HTR-8/SVneo (cell line): ENCODE measurements at places on chromosomes 4 and X.

DNA sequence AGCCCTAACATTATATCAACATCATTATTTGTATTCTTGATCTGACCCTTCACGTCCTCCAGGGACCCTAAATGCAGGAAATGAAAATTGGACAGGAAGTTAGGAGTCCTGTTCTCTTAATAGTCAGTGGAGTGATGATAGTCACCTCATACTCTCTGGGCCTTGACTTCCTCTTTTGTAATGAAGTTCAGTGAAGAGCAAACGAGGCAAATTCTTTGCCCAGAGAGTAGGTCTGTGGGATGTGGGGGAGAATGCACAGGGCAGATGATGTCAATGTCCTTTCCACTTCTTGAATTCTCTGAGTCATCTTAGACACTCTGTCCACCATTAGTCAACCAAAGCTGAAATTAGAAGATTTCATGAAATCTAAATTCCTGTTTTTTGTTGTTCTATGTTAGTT, 17.1 kb upstream of the GPRIN3 start:
- no peak for DNase-seq

DNA sequence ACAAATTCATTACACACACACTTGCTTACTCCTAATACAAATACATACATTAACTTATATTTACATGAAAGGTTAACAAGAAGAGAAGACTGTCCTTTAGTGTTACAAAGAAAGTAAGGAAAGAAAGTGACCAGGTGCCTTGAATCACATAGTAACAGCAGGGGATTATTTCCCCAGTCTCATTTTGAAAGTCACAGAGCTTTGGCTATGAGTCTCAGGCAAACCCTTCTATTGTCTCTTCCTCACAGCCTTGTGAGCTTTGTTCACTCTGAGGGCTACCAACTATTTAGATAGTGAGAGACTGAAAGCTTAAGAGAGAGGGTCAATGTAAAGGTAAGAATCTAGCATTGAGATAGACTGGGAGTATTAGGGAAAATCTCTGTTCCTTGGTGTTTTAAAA, 161.6 kb downstream of the NPNT start:
- no peak for DNase-seq

- no peak for DNase-seq
Observed at GRCh38 chrX:154334496-154334895, 38.9 kb downstream of the TKTL1 start.

DNA sequence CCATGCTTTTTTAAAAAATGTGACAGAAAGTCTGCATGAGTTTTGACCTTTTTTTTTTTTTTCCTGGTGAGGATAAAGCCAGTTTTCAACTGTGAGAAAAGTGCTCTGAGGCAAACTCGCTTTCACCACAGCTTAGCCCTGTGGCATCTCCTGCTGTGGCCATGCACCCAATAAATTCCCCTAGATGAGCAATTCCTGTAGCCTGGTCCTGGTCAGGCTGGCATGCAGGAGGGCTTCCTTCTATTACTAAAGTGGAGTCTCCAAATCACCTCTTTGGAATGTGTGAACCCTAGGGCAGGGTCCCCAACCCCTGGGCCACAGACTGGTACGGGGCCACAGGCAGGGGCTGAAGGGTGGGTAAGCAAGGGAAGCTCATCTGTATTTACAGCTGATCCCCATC, 265.4 kb downstream of the RAPGEF2 start:
- no peak for DNase-seq

DNA sequence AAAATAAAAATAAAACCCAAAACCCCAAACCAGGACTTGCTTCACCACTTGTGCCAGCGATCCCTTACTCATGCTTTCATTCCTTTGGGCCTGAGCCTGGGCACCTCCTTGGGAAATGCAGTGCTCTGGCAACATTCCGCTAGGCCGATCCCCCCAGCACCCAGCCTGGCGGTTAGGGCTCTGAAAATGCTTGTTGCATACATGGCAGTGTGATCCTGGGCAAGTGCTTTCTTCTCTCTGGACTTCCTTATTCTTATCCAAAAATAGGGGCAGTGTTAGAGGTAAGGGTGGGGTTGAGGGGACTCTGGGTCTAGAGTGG, 4.6 kb downstream of the ZNF185 start:
- DNase-seq, result no peak

GRCh38 chrX:17033225-17033624, 86.8 kb downstream of the REPS2 start:
- no peak for DNase-seq

GRCh38 chr4:140704964-140705363, 51.2 kb downstream of the TBC1D9 start:
- no peak for DNase-seq

DNA sequence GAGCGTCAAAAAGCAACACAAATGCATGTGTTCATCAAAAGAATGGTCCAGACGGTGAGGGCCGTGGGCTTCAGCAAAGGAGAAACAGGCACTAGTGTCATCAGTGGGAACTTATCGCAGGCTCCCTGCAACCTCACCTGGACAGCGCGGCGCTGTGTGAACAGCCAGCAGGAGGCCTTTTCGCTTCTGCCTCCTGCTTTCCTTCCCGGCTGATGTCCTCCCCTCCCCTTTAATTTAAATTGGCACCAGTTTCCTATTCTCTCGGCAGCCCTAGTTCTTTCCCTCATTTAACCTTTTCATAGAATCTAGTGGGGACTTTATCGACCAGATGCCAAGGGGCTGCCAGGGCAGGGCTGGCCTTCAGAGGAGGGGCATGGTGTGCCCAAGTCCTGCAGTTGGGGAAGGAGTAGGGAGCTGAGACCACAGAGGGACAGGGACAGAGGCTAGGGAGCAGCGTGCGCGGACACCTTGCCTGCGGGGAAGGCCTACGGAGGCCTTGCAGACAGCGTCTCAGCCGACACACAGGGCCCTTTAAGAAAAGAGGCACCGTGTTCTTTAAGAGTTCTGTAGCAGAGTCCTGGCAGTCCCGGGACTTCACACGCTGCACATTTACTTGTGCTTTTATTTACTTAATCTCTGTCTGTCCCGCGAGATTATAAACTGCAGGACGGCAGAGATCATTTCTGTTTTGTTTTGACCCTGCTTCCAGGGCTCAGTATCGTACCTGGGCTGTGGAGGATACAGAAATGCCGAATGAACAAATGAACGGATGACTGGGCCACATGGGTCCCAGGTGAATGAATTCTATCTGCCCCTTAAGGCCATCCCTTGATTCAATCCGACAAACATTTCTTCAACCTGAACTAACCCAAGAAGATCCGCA, 8.4 kb upstream of the SORBS2 start:
- DNase-seq, result no peak

DNA sequence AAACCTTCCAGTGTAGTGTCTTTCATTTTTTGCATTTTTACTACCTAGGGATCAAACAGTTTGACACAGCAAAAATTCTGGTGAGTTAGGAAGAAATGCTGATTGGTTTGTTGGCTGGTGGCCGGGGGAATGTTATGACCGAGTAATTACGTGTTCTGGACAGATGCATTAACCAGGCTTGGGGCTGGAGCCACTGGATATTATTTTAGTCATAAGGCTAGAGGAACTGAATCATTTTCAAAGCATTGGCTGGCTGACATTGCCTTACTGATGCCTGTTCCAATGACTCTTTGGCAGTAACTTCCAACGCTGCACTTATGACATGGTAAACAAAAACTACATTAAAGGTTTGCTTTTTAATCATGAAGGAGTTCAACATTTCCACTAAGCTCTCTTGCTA, 84.6 kb downstream of the FBXO8 start:
- DNase-seq, result peak; percentile 41

- DNase-seq, result no peak
Observed at GRCh38 chrX:72094894-72095293, 36.8 kb downstream of the RTL5 start.

- DNase-seq, result no peak
Observed at GRCh38 chrX:101658661-101659491, 774 bp downstream of the ARMCX2 start.

DNA sequence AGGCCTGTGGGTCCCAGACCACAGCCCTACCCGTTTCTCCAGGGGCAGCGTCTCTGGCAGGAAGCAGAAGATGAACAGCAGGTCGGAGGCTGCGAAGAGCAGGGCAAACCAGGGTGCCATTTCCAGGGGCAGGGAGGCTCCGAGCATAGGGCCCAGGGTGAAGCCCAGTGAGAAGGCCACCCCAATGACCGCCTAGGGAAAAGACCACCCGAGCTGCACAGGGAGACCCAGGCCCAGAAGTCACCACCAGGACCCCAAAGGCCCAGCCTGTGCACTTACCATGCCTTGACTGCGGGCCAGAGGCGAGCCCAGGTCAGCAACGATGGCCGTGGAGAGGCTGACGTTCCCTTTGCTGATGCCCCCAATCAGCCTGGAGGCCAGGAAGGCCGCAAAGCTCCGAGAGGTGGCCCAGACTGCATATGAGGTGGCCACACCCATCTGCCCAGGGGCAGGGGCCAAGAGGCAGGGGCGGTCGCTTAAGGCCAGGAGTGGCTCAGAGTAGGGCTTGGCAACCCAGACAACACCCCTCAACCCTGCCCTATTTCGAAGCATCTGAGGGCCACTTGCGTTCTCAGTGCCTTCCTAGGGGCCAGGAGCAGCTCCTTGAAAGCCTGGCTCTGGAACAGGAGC, 30.8 kb downstream of the NOP14 start:
- DNase-seq, result no peak

DNA sequence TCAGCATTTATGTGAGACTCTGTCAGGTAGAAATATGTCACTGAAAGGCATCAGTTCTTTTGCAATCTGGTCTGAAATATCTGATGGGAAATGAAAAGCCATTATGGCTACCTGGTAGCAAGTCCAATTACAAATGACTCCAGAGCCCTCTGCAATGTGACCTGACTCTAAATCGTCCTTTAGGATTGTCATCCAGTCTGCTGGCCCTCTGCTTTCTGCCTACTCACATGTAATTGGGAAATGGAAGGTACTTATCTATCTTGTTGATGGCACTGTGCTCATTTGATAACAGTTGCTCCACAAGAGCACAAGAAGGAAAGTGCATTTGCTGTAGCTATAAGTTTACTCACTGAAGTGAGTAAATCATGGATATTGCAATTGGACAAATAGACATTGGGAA, 799.8 kb downstream of the RAPGEF2 start:
- DNase-seq, result no peak

- DNase-seq, result no peak
Observed at GRCh38 chrX:6748595-6748994, 213.7 kb upstream of the VCX3A start.

DNA sequence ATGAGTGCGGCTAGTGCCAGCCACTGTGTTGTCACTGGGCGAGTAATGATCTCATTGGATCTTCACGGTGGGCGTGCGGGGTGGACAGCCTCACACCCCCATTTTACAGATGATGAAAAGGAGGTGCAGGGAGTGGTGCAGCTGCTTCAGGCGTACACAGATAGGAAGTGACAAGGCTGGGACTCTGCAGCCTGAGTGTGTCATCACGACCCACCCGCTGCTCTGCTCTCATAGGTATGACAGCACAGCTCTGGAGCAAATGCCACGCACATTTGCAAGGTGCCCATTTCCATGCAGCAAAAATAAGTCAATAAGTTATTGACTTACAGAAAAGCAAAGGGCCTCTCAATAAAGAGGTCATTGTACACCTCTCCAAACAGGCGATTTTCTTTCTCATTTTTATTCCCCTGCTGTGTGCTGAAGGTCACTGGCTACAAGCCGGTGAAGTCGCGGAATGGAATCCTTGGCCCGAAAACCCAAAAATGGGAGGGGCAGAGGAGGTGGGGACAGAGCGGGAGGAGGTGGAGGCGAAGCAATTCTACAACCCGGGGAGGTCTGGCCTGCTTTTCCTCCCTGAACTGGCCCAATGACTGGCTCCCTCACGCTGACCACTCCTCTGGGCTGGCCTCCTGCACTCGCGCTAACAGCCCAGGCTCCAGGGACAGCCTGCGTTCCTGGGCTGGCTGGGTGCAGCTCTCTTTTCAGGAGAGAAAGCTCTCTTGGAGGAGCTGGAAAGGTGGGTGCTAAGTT, at the start of gene SOD3:
SOD3 (plus strand) TSS at position 658 of the 750 bp plus-strand sequence. CDS start 3,949 bp downstream, outside the sequence.
- no peak for DNase-seq

DNA sequence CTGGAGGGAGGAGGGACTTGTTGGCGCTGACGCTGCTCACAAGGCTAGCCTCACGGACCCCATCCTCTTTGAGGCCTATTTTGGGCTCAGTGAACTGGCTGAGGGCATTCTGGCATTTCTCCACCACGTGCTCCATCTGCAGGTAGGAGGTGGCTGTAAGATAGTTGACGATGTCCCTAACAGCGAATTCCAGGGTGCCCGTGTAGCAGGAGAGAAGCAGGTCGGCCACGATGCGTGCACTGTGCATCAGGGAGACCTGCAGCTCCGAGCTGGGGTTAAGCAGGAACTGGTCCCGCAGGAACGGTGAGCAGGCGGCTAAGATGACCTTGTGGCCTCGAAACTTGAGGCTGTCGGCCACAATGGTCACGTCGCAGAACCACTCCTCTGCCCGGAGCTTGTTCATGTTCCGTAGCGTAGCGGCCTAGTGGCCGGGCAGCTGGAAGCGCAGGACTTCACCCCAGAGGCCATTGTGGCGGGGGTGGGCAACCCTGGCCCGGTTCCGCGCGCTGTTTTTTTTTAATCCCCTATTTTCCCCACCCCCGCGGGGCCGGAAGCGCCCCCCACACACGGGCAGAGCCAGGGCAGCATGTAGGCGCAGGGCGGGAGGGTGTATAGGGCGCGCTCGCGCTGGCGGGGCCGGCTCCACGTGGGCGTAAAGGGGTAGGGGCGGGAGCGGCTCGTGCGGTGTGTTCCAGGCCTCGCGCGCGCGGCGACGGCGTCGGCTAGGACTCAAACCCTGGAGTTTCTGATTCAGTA, 73.2 kb downstream of the UBE2K start:
- DNase-seq, result no peak

DNA sequence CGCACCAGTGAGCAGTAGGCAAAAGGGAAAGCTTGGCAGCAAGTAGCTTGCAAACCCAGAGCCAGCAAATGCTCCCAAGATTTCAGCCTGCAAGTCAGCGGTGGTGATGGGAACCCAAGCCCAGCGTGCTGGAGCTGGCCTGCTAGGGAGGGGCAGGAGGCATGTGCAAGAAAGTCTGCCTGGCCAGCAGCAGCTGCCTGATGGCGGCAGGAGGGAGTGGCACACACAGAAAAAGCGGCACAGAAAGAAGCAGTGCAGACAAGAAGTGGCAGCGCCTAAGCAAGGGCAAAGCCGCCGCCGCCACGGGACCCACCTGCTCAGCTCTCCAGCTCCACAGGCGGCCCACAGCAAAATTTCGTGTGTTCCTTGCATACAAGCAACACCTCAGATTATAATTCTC, 1206.5 kb upstream of the PABPC4L start:
- DNase-seq, result no peak

- DNase-seq, result no peak
Observed at GRCh38 chr4:164485136-164485535, 268.8 kb upstream of the SMIM31 start.

DNA sequence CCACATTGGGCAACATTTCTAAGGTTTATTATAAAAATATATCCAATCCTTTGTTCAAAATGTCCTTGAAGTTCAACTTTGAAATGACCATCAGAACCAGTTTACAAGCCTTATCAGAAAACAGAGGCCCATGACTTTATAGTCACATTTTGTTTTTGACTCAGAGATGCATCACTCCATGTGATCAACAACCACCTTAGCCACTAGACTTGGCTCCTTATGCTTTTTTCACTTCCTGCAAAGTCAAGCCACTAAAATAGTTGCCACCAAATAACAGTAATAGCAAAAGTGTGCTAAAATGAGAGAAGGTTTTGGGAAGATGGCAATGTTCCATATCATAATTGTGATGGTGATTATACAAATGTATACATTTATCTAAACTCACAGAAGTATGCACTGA, 181.7 kb downstream of the MAML3 start:
- no peak for DNase-seq
